ENCODE measurements at places on chromosomes 4 and X.

DNA sequence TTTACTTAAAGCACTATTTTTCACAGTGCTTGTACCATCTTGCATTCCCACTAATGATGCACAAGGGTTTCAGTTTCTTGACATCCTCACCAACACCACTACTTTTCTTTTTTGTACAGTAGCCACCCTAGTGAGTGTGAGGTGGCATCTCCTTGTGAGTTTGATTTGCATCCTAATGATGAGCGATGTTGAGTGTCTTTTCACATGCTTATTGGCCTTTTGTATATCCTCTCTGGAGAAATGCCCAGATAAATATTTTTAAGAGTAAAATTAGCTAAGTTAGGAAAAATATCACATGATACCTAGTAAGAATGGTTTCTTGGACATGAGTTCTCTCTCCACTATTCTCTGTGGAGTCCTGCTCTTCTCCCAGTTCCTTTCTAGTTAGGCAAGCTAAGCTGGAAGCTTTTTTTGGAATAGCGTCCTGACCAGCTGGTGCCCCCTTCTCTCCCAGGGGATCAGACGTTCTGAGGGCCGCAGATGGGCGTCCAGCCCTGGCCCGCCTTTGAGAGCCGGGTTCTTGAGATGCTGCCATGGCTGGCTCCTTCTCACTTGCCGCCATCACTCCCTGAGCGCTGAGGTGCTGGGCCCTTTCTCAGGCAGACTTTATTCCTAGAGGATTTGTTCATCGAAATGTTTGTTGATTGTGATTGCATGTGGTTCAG is 132.1 kb downstream of the ARHGAP10 start:
- H3K27ac ChIP-seq, result no peak overlapping the region
- no peaks in the 10 kb centered on the region for H3K27me3 ChIP-seq
- peaks cover 18% of the 10 kb centered on the region for H3K4me1 ChIP-seq

- no peak overlapping the region for H3K4me3 ChIP-seq
- H3K27ac ChIP-seq, result no peak overlapping the region
- H3K4me1 ChIP-seq, result no peaks in the 10 kb centered on the region
- H3K36me3 ChIP-seq, result no peaks in the 10 kb centered on the region
- H3K27me3 ChIP-seq, result no peaks in the 10 kb centered on the region
- no peak for DNase-seq
These were observed 256.1 kb upstream of the PITX2 start for GRCh38 chr4:110878956-110879355.

DNA sequence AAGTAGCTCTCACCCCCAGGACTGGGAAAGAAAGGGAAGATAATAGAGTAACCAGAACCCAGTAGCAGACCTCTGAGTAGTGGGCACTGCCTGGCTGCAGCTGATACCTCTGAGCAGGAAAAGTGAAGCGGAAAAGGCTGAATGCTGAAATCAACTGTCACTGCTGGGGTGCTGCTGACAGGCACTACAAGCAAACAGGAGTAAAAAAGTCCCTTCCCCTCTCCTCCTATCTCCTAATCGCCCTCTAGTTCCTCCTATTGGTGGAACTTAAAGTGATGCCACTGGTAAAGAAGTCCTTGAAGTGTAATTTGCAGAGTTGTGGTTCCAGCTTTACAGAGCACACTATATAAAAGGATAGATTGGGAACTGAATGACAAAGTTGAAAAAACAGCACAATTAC is 32.8 kb upstream of the GLRB start:
- H3K4me3 ChIP-seq, result no peak overlapping the region
- no peaks in the 10 kb centered on the region for H3K36me3 ChIP-seq
- no peak overlapping the region for H3K27ac ChIP-seq
- DNase-seq, result no peak
- H3K27me3 ChIP-seq, result no peaks in the 10 kb centered on the region

GRCh38 chr4:76744241-76744921 is 153.6 kb downstream of the SOWAHB start:
- H3K4me1 ChIP-seq, result no peaks in the 10 kb centered on the region
- no peak overlapping the region for H3K4me3 ChIP-seq
- H3K36me3 ChIP-seq, result no peaks in the 10 kb centered on the region

DNA sequence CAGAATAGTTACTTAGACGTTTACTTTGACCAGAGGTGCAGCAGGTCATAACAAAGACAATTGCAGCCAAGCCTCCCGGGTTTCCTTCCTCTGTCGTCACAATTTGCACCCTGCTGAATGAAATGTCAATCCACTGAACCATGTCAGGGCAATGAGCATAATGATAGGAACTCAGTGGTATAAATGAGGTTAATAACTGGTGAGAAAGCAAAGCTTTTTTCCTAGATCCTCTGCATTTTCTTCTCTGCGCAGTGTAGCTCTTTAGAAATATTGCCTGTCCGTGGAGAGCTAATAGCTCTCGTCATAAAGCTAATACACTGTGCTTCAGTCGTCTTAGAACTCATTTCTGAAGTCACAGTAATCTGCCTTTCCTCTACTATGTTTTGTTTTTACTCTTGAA is 1960.1 kb upstream of the ADGRL3 start:
- DNase-seq, result no peak
- no peaks in the 10 kb centered on the region for H3K36me3 ChIP-seq
- no peak overlapping the region for H3K4me3 ChIP-seq
- H3K27ac ChIP-seq, result no peak overlapping the region

- H3K4me3 ChIP-seq, result no peak overlapping the region
- no peaks in the 10 kb centered on the region for H3K36me3 ChIP-seq
- no peak for DNase-seq
- no peak overlapping the region for H3K27ac ChIP-seq
- H3K27me3 ChIP-seq, result no peaks in the 10 kb centered on the region
These were observed 144.6 kb downstream of the AMELX start for GRCh38 chrX:11437642-11438379.

DNA sequence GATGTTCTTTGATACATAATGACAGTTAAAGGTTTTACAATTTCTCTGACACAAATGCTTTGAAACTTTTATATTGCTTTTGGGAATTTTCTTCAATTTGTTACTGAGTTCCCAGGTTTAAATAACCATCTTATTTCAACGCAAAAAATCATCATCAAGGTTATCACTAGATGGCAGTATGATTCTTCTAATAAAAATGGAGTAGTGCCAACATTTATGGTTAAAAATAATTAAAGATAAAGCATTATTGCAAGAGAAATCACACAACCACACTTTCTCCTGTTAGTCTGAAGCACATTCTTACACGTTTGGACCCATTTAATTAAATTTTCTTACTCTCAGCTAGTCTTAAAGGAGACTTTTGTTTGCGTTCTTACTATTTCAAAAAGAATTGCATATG is 611.3 kb upstream of the CPXCR1 start:
- no peaks in the 10 kb centered on the region for H3K4me1 ChIP-seq
- no peak for DNase-seq
- no peaks in the 10 kb centered on the region for H3K27me3 ChIP-seq
- H3K4me3 ChIP-seq, result no peak overlapping the region

- DNase-seq, result no peak
- no peaks in the 10 kb centered on the region for H3K27me3 ChIP-seq
- no peak within 1 kb of the TSS for H3K4me3 ChIP-seq
- no peaks in the 10 kb centered on the region for H3K36me3 ChIP-seq
These were observed at the start of gene GLRA3 for GRCh38 chr4:174828845-174829701. TSS of gene GLRA3 (minus strand) at chr4:174829247. CDS start at chr4:174828811, 436 bp downstream.

- H3K4me3 ChIP-seq, result no peak overlapping the region
- no peaks in the 10 kb centered on the region for H3K36me3 ChIP-seq
- no peak overlapping the region for H3K27ac ChIP-seq
- no peak for DNase-seq
- H3K4me1 ChIP-seq, result no peaks in the 10 kb centered on the region
These were observed 69.5 kb downstream of the ACOX3 start for GRCh38 chr4:8370835-8371595.

GRCh38 chrX:48689208-48689920 is 5.8 kb downstream of the WAS start:
- no peak for DNase-seq
- H3K27ac ChIP-seq, result no peak overlapping the region
- H3K36me3 ChIP-seq, result no peaks in the 10 kb centered on the region
- H3K4me1 ChIP-seq, result no peaks in the 10 kb centered on the region

- no peak overlapping the region for H3K27ac ChIP-seq
- H3K4me3 ChIP-seq, result no peak overlapping the region
- no peaks in the 10 kb centered on the region for H3K4me1 ChIP-seq
- DNase-seq, result no peak
- no peaks in the 10 kb centered on the region for H3K36me3 ChIP-seq
These were observed 156.9 kb downstream of the SLIT2 start for GRCh38 chr4:20408611-20409010.

- H3K27ac ChIP-seq, result no peak overlapping the region
- DNase-seq, result no peak
- H3K36me3 ChIP-seq, result no peaks in the 10 kb centered on the region
These were observed 19.7 kb upstream of the RBM47 start for GRCh38 chr4:40649321-40649720.

All from ovary (tissue), 10 donors.